ENCODE measurements at places on chromosomes 11 and 22. TPM values are rescaled to one million over a fixed set of nuclear protein-coding genes. Genes with fewer than 3 reads are reported as not detected.
A peak's percentile ranks its signal among the peaks of the same experiment; 100 is the strongest.

GRCh38 chr11:91563176-91563575 is 661.4 kb upstream of the FAT3 start:
- DNase-seq, result no peak
- no peaks in the 10 kb centered on the region for H3K27me3 ChIP-seq
- no peak overlapping the region for H3K4me3 ChIP-seq
- H3K27ac ChIP-seq, result no peak overlapping the region
- no peaks in the 10 kb centered on the region for H3K4me1 ChIP-seq

Gene TMEM41B
- 48.5 TPM for total RNA-seq

- H3K27ac ChIP-seq, result no peak within 1 kb of the TSS
- H3K4me1 ChIP-seq, result no peaks in the 10 kb centered on the region
- H3K27me3 ChIP-seq, result peaks cover 17% of the 10 kb centered on the region
- H3K4me3 ChIP-seq, result peak within 1 kb of the TSS; percentile 89
- no peaks in the 10 kb centered on the region for H3K36me3 ChIP-seq
- DNase-seq, result peak; percentile 84
Observed at GRCh38 chr22:43343262-43343669, at the start of gene SCUBE1. SCUBE1 (minus strand) TSS chr22:43343372; CDS start chr22:43343261, 111 bp downstream.

DNA sequence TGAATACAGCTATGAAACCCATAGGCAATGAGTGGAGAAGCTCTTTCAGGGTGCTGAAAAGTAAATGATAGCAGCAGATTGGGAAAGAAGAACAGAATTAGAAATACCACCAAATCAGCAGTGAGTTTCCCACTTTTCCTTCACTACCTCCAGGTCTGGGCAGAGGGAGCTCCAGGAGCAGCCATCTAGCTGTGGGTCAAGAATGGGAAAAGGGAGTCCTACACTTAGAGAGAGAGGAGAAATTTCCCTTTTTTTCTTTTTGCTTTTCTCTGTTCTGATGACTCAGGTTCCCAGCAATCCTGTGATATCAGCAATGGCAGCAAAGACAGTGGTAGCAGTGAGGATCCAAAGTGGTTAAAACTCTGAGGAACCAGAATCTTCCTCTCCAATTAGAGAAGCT is 263.9 kb downstream of the NXPE2 start:
- no peak overlapping the region for H3K27ac ChIP-seq
- H3K27me3 ChIP-seq, result no peaks in the 10 kb centered on the region
- H3K4me1 ChIP-seq, result no peaks in the 10 kb centered on the region
- no peak for DNase-seq
- no peak overlapping the region for H3K4me3 ChIP-seq

DNA sequence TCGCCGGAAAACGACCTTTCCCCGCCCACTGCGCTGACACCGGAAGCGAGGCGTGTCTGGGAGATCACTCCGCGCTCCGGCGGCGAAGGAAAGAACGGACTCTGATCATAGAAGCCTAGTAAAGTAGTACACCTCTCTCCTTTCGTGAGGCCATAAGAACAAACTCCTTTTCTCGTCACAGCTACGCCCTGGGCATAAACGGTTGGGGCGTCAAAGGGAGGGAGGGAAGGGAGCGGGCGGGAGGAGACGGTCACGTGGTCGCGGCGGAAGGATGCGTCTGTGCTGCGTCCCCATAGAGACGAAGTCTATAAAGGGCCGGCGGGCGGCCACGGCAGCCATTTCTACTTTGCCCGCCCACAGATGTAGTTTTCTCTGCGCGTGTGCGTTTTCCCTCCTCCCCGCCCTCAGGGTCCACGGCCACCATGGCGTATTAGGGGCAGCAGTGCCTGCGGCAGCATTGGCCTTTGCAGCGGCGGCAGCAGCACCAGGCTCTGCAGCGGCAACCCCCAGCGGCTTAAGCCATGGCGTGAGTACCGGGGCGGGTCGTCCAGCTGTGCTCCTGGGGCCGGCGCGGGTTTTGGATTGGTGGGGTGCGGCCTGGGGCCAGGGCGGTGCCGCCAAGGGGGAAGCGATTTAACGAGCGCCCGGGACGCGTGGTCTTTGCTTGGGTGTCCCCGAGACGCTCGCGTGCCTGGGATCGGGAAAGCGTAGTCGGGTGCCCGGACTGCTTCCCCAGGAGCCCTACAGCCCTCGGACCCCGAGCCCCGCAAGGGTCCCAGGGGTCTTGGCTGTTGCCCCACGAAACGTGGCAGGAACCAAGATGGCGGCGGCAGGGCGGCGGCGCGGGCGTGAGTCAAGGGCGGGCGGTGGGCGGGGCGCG is at the start of gene ATF4:
ATF4 (plus strand) TSS at position 337 of the 880 bp plus-strand sequence. CDS start 884 bp downstream, outside the sequence.
- H3K4me1 ChIP-seq, result no peaks in the 10 kb centered on the region
- H3K27ac ChIP-seq, result peak within 1 kb of the TSS; percentile 75
- peaks cover 71% of the 10 kb centered on the region for H3K36me3 ChIP-seq

- H3K36me3 ChIP-seq, result no peaks in the 10 kb centered on the region
- no peak overlapping the region for H3K4me3 ChIP-seq
- DNase-seq, result no peak
- H3K27me3 ChIP-seq, result peaks cover 2% of the 10 kb centered on the region
Observed at GRCh38 chr22:27576815-27577573, 224.6 kb downstream of the MN1 start.

Gene CDC42EP1
- 23.0 TPM for total RNA-seq

- no peak for DNase-seq
- H3K27ac ChIP-seq, result no peak overlapping the region
- no peaks in the 10 kb centered on the region for H3K4me1 ChIP-seq
- H3K27me3 ChIP-seq, result no peaks in the 10 kb centered on the region
Observed at GRCh38 chr11:89736566-89736965, 26.5 kb downstream of the TRIM77 start.

Gene NPAS4
- total RNA-seq, result 1.6 TPM

Gene MPZL3
- total RNA-seq, result 2.1 TPM

DNA sequence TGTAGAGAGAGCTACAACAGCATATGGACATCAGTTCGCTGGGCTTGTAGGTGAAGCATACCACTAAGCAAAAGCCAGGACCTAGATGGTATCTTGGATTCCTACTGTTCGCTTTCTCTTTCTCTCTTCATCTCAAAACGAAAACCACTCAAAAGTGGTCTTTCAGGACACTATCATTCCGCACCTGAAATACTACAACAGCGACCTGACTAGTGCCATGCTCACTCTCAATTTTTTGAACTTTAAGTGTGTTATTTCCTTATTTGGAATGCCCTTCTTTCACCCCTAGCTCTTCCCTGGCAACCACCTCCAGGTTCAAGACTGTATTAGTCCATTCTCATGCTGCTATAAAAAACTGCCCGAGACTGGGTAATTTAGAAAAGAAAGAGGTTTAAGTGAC is 59.2 kb downstream of the CCDC83 start:
- peaks cover 3% of the 10 kb centered on the region for H3K4me1 ChIP-seq
- H3K27me3 ChIP-seq, result no peaks in the 10 kb centered on the region
- peaks cover 4% of the 10 kb centered on the region for H3K36me3 ChIP-seq
- no peak overlapping the region for H3K4me3 ChIP-seq

Gene CNTN5
- total RNA-seq, result not detected

- peaks cover 2% of the 10 kb centered on the region for H3K4me1 ChIP-seq
- peak; percentile 81 for DNase-seq
- no peak overlapping the region for H3K27ac ChIP-seq
- no peak overlapping the region for H3K4me3 ChIP-seq
Observed at GRCh38 chr22:36461665-36462649, 19.5 kb downstream of the TXN2 start.

DNA sequence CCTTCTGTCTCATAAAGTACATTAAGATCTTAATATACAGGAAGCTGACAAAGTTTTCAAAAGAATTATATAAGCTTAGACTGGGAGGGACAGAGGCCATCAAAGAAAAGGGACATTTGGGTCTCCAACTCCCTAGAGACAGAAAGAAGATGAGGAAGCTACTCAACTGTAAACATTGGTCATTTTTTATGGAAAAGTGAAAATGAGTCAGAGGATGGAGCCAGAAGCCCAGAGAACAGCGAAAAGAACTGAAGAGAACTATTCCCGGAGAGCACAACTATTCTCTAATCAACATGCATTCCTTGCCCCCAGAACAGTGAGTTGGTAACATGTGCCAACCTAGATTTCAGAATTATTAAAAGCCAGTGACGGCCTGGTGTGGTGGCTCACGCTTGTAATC is 779.3 kb downstream of the DLG2 start:
- no peak for DNase-seq
- no peak overlapping the region for H3K27ac ChIP-seq
- no peaks in the 10 kb centered on the region for H3K27me3 ChIP-seq
- no peak overlapping the region for H3K4me3 ChIP-seq

DNA sequence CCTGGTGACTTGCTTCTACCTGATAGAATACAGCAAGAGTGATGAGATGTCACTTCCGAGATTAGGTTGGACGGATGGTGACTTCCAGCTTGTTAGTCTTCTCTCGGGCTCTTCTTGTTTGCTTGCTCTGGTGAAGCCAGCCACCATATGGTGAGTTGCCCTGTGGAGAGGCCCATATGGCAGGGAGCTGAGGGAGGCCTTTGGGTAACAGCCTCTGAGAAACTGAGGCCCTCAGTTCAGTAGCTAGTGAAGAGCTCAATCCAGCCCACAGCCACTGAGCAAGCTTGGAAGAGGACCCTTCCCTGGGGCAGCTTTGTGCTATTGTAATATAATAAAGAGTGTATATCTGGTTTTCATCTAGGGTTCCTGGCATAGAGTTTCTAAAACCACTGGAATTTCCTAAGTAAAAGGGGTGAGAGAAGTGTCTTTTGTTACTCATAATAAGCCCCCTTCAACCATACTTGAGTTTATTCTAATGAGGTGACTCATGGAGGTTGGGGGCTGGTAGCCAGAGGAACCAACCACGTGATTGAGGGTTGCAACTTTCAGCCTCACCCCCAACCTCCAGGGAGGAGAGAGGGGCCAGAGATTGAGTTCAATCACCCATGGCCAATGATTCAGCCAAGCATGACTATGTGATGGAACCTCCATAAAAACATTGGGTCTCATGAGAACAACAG is 8.0 kb upstream of the TPCN2 start:
- H3K36me3 ChIP-seq, result no peaks in the 10 kb centered on the region
- H3K4me3 ChIP-seq, result no peak overlapping the region
- H3K4me1 ChIP-seq, result no peaks in the 10 kb centered on the region
